ENCODE measurements at places on chromosomes 3 and 15. TPM values are rescaled to one million over a fixed set of nuclear protein-coding genes. Genes with fewer than 3 reads are reported as not detected.

The CPA3 gene
- not detected for total RNA-seq

The WDR82 gene
- 50.1 TPM for total RNA-seq

The RLBP1 gene
- total RNA-seq, result not detected

The LRRC34 gene
- 0.85 TPM for total RNA-seq

The GUCA1C gene
- not detected for total RNA-seq

The BTLA gene
- not detected for total RNA-seq

The ACAA1 gene
- 81.7 TPM for total RNA-seq

The ENTPD3 gene
- total RNA-seq, result 13.0 TPM

The SEC22A gene
- 34.8 TPM for total RNA-seq

The SKOR1 gene
- total RNA-seq, result 0.19 TPM

The IGDCC3 gene
- not detected for total RNA-seq

All from airway epithelial cell (primary cell).